HAP-1 (cell line): ENCODE measurements at places on chromosomes 11 and 22.
A peak's percentile ranks its signal among the peaks of the same experiment; 100 is the strongest.

- no peak for DNase-seq
Observed at GRCh38 chr11:34238966-34239365, 118.8 kb downstream of the ABTB2 start.

- DNase-seq, result no peak
Observed at GRCh38 chr11:68707527-68707926, 23.2 kb downstream of the GAL start.

GRCh38 chr11:116257092-116257491, 515.7 kb downstream of the BUD13 start:
- peak; percentile 14 for DNase-seq

DNA sequence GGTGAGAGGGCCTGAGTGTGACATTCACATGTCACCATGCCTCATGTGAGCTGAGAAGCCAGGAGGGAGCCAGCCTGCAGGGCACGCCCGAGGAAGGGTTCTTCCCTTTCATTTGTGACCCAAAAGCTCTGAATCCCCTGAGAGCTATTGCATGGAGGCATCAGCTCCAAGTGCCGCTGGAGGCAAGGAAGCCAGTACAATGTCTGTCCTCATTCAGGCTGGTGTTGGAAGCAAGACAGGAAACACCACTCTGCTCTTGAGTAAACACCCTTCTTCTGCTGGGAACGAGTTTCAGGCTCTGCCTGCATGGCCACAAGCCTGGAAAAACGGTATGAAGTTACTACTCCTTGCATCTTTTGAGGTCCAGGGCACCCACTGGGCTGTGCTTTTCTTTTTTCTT, 83.8 kb upstream of the LARGE1 start:
- no peak for DNase-seq

GRCh38 chr22:40346185-40347118, at the start of gene ADSL:
Gene ADSL (plus strand): TSS chr22:40346500. CDS start chr22:40346559, 59 bp downstream.
- peak; percentile 94 for DNase-seq
